ENCODE measurements at places on chromosomes 5 and 9.

- no peak for DNase-seq
These were observed 72.8 kb downstream of the SNCAIP start for GRCh38 chr5:122384739-122385235.

DNA sequence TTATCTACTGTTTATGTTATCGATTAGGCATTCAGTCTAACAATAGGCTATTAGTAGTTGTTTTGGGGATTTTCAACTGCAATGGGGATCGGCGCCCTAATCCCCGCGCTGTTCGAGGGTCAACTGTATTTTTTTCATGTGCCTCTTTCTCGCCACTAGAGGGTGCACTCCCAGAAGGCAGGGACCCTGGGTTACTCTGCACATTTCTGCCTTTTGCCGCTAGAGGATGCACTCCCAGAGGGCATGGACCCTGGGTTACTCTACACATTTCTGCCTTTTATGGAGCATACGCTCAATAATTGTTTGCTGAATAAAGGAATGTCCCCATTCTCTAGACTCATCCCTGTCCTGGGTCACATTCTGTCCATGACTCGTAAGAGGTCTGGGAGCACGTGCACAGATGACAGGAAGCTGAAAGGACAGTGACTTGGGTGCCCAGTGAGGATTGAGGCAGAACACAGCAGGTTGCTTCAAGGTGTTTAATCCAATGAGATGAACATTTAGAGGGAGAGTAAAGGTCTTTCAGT lies 27.9 kb upstream of the RECK start:
- DNase-seq, result peak; percentile 48

- DNase-seq, result no peak
These were observed 17.9 kb upstream of the NOTCH1 start for GRCh38 chr9:136563646-136564325.

DNA sequence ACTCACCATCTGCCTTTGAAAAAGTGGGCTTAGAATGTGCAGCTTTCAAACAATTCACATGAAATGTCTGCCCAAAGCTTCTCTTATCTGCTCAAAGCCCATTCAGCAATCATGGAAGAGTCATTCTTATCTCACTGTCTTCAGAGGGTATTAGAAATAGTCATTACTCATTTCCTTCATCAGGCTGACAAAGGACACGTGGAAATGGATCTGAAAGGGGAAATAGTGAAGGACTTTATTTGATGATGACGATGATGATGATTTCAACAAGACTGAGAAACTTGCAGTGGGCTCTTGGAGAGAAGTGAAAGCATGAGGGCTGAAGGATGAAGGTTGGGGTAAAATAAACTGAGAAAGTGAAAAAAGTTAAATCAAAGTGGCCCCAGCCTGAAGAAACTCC lies 194.3 kb downstream of the SMARCA2 start:
- no peak for DNase-seq

DNA sequence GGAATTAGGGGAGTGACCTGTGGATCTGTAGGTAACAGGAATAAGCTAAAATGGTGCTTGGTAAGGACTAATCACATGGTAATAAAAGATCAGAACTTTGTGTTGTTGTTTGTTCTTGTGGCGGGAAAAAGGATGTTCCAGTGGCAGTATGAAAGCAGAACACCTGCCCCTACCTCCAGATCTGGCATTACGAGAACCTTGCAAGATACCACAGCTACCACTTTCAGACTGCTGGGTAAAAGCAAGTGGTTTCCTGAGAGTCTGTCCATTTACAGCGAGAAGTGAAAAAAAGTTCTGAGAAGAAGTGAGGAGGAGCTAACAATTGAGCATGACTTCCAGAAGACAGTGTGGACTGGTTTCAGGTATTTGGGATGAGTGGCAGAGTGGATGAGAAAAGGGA lies 252.5 kb downstream of the TLE4 start:
- no peak for DNase-seq

GRCh38 chr5:143600396-143601075 lies 197.1 kb upstream of the NR3C1 start:
- no peak for DNase-seq

DNA sequence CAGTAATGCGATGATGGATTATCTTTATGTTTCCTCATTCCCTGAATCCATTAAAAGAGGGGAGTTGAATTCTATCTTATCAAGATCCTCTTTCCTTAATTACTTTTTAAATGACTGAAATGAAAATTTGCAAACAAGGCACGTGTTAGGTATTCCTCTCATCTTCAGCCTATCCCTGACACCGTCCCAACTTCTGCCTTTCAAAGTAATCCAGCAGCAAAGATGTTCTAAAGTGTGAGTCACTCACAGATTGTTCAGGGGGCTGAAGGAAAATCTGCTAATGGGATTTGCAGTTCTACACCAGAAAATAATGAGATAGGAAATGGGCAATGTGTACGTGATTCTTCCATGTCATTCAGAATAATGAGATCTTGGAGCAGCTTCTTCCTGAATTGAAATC lies 403.0 kb downstream of the ARHGEF28 start:
- DNase-seq, result no peak

GRCh38 chr9:21813575-21814473 lies 11.4 kb downstream of the MTAP start:
- peak; percentile 67 for DNase-seq

DNA sequence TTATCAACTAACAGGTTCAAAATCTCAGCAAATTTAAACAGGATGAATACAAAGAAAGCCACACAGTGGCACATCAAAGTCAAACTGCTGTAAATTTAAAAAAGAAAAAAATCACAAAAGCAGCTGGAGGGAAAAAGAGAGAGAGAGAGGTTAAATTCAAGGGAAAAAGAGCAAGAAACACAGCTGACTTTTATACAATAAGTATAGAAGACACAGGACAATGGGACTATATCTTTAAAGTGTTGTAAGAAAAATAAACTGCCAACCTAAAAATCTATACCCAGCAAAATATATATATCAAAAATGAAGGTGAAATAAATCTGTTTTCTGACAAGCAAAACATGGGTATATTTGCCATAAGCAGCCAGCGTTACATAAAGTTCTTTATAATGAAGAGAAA lies 261.5 kb downstream of the TLE1 start:
- no peak for DNase-seq

GRCh38 chr5:54224103-54224826 lies 86.1 kb downstream of the ARL15 start:
- DNase-seq, result no peak

DNA sequence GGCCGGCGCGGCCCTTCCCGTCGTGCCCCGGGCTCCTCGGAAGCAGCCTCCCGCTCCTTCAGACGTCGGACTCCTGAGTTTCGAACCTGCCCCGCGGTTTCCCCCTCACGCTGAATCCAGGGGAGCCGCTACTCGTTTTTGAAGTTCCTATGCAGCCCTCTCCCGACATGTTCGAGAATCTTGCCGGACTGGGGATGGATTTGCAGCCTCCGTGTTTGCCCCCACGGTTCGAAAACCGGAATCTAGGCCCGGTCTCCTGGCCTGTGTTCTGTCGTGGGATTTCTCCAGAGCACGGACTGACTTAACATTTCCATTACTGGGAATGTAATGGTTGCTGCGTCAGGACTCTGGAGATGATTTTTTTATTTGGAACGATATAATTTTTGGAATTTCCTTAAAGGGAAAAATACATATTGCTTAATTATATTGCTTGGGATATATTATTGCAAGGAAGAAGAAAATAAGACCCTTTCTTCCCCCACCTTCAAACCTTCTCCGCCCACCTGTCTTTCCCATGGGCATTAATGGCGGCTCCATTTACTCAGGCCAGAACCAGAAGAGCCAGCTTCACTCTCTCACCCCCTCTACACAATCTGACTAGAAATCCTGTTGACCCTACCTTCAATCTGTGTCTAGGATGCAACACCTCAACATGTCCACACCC lies 8.5 kb upstream of the MGAT1 start:
- no peak for DNase-seq

GRCh38 chr5:134051305-134051704 lies 46.5 kb upstream of the VDAC1 start:
- no peak for DNase-seq

GRCh38 chr5:172052450-172053236 lies 46.2 kb upstream of the FBXW11 start:
- DNase-seq, result peak; percentile 35

- DNase-seq, result no peak
These were observed 13.9 kb downstream of the SLC36A1 start for GRCh38 chr5:151461312-151461711.

- no peak for DNase-seq
These were observed 16.7 kb upstream of the COMMD10 start for GRCh38 chr5:116068028-116068632.

DNA sequence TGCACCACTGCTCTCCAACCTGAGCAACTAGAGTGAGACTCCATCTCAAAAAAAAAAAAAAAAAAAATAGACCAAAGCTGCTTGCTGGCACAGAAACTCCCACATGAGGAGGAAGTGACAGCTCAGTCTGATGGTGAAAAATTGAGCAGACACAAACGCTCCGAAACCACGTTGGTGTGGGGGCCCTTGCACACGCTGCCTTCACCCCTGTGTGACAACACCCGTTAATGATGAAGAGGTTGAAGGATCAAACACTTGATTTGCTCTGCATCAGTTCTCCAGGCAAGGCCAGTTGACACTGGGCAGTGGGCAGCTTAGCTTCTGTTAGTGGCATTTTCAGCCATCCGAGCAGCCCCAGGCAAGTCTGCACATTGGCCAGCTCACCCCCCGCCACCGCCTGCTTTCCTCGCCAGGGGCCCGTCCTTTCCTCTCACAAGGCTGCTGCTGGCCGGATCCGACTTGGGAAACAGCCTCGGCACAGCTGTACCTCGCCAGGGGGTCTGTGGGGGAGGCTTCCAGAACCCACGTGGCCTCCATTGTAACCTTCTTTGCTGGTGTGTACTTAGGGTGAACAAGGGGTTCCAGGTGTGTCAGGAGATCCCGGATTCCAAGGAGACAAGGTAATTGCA lies 79.8 kb downstream of the COL27A1 start:
- no peak for DNase-seq

DNA sequence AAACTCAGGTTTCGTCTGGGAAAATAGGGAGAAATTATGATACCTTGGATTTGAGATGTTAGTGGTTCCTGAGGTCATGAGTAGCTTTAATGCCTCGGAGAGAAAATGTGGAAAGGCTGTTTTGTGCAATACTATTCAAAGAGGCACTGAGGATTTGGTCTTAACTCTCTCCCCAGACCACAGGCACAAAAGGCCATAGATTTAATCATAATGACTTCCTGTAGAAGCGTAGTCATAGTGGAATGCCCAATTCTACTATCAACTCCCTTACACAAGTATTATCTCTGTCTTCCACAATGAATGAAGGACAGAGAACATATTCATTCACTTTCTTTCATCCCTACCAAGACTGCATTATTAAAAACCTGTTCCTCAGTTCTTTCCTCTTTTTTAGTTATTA lies 153.0 kb upstream of the FTMT start:
- no peak for DNase-seq

GRCh38 chr5:61827445-61827975 lies 478.5 kb upstream of the KIF2A start:
- no peak for DNase-seq

DNA sequence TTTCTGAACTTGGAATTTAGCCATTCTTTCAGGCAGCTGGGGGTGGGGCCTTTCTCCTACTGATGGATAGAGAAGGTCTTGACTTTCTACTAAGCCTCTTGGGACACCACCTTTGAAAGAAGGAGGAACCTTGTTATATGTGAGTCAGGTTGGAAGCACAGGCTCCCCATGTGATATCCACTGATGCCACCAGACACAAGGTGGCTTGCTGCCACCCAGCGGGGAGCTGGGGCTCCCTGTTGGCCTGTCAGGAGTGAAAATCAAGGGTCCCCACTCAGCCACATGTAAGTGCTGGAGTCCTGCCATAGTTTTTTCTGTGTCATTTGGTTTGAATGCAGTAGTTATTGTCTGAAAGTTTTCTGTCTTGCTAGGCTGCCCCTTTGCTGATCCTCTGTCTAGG lies 252.4 kb upstream of the NFIL3 start:
- DNase-seq, result no peak

DNA sequence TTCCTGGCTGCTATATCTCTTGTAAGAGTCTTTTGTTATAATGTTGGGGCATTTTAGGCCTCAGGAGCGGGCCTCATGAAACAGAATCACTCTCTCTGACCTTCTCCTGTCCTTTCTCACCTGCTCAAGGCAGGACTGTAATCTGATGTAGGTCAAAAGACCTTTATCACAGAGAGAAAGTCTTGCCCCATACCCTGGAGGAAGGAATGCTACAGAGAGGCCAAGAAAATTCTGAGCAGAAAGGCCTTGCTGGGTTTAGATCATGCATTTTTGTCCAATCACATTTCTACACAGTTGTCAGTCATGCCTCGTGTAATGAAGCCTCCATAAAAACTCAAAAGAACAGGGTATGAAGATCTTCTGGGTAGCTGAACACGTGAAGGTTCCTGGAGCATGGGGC lies 45.2 kb upstream of the TBC1D2 start:
- DNase-seq, result no peak

GRCh38 chr5:14513266-14513665 lies 68.3 kb upstream of the OTULINL start:
- DNase-seq, result no peak

- no peak for DNase-seq
These were observed 409.4 kb downstream of the DMRTA1 start for GRCh38 chr9:22855980-22856379.

GRCh38 chr9:90251316-90251715 lies 391.3 kb downstream of the DIRAS2 start:
- no peak for DNase-seq

DNA sequence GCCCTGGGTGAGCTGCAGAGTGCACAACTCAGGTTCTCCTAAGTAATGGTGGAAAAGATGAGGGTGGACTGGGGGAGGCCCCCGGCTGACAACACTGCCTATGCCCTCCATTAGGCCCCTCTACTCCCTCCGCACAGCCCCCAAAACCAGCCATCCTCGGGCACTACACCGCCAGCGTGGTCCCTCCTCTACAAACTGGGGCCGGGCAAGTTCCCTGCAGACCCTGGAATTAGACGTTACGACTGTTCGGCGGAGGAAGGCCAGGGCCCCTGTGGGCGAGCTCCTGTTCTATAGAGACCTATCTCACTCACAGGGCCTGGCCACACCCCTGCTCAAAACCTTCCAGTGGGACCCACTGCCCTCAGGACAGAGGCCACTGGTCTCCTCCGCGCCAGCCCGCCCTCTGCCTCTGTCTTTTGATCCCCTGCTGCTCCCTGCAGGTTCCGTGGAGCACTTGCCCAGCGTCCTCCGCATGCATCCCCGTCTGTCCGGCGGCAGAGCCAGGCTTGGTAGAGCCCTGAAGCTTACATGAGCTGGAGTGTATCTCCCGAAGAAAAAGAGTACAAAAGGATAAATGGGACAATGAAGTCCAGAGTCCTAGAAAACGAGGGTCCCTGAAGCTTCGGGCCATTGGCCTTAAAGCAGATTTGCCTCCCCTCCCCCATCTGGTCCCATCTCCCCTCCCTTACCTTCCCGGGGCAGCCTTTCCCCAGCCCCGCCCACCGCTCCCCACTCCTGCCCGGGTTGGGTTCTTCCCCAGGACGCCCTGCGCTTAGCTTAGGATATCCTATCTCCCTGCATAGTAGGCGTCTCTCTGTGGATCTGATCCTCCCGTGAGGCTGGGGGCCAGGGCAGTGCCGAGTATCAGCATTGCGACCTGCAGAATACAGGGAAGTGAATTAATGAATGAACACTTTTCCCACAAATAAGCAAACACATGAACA lies 71.3 kb downstream of the HRH2 start:
- DNase-seq, result no peak
